ENCODE measurements at places on chromosomes 4 and X.

GRCh38 chr4:86450861-86451260, 91.0 kb upstream of the MAPK10 start:
- no peak for DNase-seq

DNA sequence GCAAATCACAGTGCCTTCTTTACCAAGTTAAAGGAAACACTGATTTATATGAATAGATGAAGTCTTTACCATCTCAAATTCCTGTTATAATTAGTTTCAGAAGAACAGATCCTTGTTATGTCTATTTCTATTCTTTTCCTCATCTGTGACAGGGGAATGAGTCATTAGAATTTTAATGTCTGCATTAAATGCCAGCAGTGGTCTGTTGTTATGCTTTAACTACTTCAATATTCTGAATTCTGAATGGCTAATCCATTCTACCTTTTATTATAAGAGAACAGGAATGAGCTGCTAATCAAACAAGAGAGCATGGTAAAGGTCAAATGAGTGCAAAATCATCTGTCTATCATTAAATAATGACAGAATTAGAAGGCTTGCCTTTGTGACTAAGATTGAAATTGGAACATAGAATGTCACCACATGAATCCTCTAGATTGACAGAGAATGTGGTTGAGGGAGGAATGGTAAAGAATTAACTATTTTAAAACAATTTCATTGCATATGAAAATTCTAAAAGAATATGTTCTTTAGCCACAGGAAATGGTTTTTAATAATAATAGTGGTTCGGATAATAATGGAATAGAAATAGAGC, 935.5 kb downstream of the ADGRL3 start:
- DNase-seq = no peak

GRCh38 chrX:6777238-6778002, 242.5 kb upstream of the VCX3A start:
- DNase-seq = no peak

DNA sequence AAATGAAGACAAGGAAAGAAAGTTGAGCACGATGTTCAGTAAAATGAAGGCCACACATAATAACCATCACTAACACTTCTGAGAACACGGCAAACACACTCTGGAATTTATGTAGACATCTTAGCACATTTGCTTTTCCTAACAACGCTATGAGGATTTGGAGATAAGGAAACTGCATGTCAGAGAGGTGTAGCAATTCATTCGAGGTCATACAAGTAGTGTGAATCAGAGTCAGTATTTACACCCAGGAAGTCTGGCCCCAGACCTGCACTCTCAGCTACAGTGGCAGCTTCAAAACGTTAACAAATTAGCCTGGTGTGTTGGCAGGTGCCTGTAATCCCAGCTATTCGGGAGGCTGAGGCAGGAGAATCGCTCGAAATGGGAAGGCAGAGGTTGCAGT, 253.4 kb downstream of the PDGFC start:
- no peak for DNase-seq

DNA sequence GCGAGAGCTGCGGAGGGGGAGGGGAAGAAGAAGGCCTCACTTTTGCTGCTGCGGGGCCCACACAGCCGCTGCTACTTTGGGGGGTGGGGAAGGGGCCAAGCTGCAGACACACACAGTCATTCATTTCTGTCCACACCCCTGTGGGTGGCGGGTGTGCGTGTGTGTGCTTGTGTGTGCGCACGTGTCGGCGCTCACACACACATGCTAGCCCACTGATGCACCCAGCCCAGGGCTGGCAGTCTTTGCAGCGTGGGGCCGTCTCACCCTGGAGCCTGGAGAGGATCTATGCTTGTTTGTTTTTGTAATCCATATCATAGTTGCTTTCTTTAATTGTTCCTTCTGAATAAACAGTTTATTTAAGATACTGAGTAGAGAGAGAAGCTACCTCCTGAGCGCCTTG, 4.0 kb downstream of the DUSP9 start:
- no peak for DNase-seq

DNA sequence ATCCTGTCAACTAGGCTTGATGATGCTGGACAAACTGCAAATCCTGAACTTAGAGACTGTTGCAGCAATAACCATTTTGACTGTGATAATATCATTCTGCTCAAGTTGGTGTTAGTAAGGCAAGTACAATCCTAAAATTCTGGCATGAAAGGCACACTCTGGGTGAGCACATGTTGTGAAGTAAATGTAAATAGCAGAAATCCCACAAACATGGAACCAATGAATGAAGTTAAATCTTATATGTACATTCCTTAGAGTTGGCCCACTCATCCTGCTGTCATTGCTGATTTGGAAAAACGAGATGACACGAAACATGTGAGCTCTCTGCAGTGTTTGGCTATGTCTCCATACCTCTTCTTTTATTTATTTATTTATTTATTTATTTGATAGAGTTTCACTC, 21.0 kb downstream of the RBM47 start:
- no peak for DNase-seq

GRCh38 chr4:147727476-147728028, 4.3 kb upstream of the ARHGAP10 start:
- DNase-seq = no peak

DNA sequence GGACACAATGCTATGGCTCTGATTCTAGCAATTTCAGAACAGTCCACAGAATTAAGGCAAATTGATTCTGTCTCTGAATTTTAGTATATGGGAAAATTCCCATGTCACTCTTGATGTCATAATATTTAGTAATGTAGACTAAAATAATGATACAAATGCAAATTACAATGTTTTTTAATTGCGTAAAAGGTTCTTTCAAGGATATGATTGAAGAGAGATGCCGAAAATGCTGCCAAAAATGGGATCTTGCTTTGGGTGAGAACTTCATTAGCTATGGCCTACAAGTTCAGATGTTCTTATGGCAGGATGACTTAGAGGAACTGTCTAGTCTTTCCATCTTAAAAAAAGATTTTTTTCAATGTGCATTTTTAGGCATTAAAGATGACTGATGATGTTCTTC, 170.6 kb downstream of the TMA16 start:
- no peak for DNase-seq

GRCh38 chr4:55343887-55344286, 2.2 kb upstream of the SRD5A3 start:
- no peak for DNase-seq

GRCh38 chrX:77446029-77446585, 1.1 kb upstream of the FGF16 start:
- DNase-seq = no peak

Measured in NCI-H526 (cell line).